ENCODE measurements at places on chromosomes 11 and 22.
A peak's percentile ranks its signal among the peaks of the same experiment; 100 is the strongest.

DNA sequence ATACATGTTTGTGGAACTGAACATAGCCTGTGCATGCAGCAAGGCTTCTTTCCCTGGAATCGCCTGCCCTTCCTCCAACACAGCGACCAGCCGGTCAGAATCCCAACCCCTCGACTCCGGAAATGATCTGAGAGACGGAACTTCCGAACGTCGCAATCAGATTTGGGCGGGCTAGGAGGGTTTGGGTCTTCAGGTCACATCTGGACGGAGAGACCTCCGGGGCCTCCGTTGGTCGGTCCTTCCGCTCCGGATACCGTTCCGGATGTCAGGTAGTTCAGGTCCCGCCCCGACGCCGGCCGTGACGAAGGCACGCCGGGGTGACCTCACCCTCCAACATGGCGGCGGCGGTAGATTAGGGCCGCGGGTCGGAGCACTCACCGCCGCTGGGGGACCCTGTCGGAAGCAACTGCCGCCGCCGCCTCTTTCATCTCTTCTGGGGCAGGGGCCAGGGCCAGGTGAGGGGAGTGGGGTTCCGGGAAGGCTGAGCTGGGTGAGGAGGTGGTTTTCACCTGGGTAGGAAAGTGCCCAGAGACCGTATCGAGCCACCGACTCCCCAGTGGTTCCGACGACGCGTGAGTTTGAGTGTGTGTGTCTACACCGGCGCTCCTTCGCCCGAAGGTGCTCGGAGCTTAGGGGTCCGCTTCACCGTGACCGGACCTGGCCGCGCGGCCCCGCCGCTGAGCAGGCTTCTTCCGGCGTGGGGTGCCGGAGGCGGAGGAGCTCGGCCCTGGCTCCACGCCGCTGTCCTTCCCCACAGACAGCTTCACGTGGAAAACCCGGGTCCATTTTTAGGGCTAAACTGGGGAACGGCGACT is at the start of gene BCL2L13:
BCL2L13 (plus strand) TSS at position 326 of the 815 bp plus-strand sequence. CDS start 16,955 bp downstream, outside the sequence.
- DNase-seq, result peak; percentile 94

- DNase-seq, result no peak
Measured at GRCh38 chr11:123690485-123690884, 36.1 kb upstream of the SCN3B start.

- no peak for DNase-seq
Measured at GRCh38 chr11:83715927-83716535, 429.9 kb upstream of the CCDC90B start.

- no peak for DNase-seq
Measured at GRCh38 chr11:26326793-26327400, 5.0 kb upstream of the ANO3 start.

GRCh38 chr22:31250740-31251600 is 38.9 kb downstream of the LIMK2 start:
- no peak for DNase-seq

DNA sequence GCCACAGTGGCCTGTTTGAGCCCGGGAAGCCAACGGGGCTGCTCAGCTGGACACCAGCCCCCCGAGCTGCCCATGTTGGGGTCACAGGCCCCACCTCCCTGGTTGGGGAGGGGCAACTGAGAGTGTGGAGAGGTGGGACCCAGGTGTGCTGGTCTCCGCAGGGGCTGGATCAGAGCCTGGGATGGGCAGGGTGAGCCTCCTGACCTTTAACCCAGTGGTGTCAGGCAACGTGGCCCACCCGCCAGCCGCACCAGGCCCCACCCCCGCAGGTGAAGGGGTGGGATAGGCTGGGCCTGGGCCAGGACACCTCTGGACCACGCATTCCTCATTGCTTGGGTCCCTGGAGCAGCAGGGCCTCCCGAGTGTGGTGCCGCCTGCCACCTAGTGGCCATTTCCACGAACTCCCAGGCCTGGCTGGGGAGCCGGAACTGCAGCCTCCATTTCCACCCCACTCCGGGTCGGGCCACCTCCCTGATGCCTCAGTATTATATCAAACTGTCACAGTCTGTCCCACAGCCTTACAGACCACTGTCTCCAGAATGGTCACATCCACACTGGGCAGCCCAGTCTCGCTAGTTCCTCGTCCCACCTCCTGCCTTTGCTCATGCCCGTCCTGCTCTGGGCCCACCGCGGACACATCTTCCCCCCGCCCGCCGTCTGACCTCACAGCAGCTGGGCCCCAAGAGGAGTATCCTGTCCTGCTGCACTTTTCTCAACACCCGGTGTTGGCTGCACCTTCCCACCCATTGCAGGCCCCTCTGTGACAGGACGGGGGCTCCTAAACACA is 13.3 kb upstream of the PPP6R3 start:
- DNase-seq, result peak; percentile 81

DNA sequence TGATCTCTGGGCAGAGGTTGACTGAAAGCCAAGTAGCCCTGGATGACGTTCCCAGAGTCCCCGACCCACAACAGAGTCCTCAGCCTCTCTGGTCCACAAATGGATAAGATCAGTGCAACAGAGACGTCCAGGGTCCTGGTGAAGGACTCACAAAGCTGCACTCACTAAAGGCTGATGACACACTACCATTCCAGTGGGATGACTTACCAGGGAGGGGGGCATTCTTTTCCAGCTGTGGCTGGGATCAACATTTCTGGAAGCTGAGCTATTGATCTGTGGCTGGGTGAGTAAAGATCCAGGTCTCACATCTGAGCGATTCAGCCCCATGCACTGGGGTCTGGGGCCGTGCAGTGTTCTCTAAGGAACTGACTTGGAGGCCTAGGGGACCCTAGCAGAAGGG is 296.2 kb downstream of the NTM start:
- DNase-seq, result no peak

DNA sequence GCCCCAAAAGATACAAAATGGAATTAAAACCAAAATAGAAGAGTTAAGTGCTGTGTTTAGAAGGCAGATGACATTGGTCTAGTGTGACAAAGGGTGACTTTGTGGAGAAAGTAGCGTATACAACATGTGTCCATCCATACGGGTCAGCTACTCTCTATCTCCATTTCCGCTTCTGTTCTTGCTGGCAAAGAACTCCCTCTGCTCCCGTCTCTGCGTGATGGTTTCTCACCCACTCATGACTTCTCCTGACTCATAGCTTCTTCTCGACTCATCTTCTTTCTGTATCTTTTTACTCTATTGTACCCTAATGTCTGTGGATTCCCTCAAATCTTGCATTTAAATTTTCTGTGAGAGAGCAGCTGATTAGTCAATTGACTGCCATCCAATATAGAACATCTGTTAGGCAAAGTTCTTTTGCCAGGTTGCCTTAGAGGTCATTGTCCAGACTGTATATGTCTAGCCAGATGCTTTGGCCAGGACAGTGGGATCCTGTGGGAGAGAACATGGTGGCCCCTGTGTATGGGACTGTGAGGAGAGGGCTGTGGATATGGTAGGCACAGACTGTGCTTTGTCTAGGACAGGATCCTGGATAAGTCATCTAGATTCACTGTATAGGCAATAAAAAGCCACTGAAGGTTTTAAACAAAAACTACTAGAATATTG is 28.4 kb downstream of the MMP13 start:
- DNase-seq, result no peak

DNA sequence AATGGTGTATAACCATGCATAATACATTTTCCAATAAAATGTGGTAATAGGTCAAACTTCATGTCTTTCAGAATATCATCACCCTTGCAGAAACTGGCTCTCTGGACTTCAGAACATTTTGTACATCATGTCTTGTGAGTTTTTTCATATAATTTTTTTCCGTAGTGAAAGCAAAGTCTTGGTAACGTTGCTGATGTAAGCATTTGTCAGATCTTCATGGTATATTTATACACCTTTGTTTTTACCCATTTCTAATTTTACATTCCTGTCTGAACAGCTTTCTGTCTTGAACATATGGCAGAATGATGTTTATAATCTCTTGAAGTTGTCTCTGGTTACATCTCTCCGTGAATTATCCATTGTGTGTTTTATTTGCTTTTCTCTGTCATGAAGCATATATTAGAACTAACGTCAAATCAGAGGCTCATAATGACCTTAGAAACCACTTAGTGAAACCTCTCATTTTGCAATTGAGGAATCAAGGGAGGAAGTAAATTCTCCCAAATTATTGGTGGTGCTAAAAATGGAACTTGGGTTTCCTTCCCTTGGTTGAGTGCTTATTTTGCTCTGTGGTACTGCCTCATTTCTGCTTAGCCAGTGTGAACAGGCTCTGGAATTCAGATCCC is 37.4 kb downstream of the CSRP3 start:
- no peak for DNase-seq

DNA sequence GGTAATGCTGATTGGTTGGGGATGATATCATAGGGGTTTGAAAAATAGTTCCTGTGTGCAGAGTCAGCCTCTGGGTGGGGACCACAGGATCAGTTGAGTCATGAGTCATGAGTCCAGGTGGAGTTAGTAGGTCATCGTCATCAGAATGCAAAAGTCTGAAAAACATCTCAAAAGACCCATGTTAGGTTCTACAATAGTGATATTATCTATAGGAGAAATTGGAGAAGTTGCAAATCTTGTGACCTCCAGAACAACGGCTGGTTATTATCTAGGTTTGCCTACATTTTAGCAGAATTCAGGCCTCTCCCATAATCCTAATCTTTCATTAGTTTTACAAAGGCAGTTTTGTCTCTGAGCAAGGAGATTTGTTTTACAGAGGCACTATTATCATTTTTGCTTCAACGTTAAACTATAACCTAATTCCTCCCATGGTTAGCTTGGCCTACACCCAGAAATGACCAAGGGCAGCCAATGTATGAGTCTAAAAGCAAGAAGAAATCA is 38.9 kb downstream of the MS4A2 start:
- no peak for DNase-seq

DNA sequence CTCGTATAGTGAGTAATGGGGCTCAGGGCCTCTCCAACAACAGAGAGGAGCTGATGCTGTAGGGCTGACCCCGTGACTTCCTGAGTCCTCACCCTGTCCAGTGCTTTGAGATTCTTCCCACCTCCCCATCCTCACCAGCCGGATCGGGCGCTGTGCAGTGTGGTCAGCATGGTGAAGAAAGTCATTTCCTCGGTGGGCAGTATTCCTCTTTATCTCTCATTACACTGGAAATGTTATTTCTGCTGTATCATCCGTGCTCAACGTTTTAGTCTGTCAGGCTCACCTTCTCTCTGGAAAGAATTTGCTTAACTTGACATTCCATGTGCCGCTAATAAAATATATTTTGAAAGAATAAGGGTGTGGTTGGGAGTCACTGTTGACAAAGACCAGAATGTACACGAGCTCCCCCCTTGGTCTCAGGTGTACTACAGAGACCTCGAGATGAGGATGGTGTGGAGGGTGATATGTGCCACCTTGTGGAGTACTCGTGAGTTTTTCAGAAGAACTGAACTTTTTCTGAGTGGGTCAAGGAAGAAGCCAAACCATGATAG is 25.7 kb upstream of the SCGB1A1 start:
- no peak for DNase-seq

DNA sequence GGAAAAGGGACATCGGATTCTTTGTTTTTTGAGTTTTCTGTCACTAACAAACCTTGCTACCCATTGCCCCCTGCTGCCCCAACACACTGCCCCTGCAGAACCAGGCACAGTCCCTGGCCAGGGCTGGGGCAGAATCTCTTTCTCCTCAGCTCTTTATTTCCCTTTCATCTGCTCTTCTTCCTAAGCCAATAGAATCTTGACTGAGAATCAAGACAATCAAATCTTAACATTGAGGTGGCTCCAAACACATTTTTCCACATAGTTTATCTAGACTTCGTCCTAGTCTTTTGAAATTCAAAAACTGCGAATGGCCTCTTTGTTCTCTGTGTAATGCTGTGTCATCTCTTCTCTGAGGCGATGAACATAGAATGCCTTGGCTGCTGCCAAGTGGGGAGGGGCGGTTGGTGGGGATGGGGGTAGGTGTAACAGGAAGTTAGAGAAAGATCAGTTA is 16.1 kb upstream of the NTM start:
- DNase-seq, result no peak

DNA sequence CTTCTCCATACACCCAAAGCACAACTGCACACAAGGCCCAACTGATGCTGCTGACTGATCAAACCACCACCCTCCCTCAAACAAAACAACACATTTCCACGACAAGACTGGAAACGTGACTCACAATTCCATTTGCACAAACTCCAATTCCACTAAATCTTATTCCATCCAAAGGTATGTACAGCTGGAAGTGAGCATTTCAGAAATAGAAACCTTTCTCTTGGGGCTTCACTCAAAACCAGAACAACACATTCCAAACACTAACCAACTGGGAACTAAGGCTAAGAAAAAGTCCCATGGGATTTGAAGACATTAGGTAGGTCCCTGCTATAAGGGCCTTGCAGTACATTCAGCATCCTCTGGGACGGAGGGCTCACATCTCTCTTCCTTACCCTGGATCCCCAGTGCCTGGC is 19.6 kb downstream of the MORC2 start:
- no peak for DNase-seq

- DNase-seq, result peak; percentile 88
Measured at GRCh38 chr11:92224407-92225124, at the start of gene FAT3. Gene FAT3 (plus strand): TSS chr11:92224818. CDS start chr11:92352113, 127,295 bp downstream.

- DNase-seq, result no peak
Measured at GRCh38 chr22:30283342-30283741, 6.0 kb downstream of the CASTOR1 start.

DNA sequence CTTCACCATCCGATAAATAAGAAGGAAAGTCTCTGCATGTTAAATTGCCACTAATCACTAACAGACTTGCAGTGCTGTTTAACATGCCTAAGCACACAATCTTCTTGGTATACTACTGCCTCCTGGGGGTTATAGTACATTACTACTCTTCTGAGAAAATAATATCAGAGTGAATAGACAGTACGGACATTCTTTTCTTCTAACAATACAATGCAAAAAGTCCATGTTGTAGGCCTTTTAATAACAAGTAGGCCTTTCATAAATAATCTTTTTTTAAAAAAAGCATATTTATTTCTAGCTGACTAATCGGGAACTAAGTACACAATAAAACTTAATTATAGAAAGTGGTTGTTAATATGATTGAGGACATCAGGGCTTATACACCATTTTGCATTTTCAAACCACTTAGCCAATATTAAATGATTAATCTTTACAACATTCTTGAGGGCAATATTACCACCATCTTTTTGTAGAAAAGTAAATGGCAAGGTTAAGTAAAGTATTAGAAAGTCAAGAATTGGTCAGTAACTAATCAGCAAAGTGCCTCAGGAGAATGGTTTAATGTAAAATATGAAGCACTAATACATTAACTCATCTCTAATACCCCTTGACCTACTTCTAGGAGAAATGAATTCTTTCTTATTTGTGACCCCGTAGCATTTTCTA is 84.7 kb downstream of the TTC28 start:
- DNase-seq, result no peak

All from left forelimb (tissue), 1 donor.